Hematopoietic multipotent progenitor cell treated with erythropoietin and hydrocortisone succinate and interleukin-3 and kit ligand, for 4 days (in vitro differentiated cells): ENCODE measurements at places on chromosomes 7 and 10.

GRCh38 chr7:75993689-75994387, 557 bp downstream of the TMEM120A start:
- DNase-seq: peak; percentile 49

DNA sequence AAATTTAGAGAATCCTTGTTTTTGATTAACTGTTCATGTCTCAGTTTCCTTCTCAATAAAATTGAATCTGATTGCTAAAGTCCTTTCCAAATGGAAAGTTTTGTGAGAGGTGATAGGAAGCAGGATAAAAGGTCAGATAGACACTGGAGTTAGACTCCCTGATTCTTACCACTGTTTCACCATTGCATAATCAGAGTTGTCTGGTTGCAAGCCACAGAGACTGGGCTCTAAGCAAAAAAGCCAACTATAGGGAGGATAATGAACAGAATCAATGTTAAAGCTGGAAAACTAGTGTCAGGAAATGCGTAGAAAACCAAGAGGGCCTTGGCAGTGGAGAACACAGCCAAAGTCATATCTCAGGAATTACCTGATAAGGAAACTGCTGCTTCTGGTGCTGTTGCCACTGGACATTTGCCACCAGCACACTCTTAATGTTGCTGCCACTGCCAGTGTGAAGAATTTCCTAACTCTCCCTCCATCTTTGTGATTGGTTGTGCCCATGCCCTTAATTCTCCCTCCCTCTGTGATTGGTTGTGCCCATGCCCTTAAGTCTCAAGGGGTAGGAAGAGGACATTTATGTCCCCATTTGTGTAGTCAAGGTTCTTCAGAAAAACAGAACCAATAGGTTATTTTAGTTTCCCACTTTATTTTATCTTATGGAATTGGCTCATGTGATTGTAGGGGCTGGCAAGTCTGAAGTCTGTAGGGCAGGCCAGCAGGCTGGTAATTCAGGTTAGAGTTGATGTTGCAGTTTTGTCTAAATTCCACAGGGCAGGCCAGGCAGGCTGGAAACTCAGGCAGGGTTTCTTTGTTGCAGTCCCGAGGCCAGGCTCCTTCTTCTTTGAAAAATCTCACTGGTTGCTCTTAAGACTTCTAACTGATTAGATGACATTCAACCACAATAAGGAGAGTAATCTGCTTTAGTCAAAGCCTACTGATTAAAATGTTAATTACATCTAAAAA, 639.0 kb downstream of the REEP3 start:
- DNase-seq: no peak

DNA sequence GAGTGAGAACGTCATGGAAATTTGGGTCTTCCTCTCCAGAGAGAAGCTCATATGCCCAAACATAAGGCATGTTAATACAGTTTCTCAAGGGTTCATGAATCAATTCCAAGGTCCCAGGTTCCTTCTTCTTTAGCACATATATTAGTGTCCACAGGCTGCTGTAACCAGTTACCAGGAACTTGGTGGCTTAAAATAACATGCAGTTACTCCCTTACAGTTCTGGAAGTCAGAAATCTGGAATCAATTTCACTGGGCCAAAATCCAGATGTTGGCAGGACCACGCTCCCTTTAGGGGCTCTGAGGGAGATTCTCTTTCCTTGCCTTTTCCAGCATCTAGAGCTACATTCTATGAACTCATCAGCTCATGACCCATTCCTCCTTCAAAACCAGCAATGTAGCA, 64.8 kb downstream of the MRC1 start:
- no peak for DNase-seq

DNA sequence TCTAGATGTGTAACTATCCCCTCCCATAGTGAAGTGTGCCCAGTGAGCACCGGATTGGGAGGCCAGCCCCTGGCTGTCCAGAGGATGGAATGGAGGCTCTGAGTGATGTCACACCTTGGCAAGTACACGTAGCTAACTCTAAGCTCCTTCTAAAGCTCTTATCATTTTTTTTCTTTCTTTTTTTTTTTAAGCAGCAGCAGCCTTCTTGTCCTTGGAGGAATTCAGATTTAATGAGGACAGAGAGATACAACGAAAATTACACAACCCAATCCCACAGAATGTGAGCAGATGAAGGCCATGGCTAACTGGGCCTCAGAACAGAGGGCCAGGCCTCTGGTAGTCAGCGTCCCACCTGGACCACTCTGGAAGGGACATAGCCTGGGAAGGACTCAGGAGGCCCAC, 11.3 kb downstream of the TNS3 start:
- peak; percentile 30 for DNase-seq

GRCh38 chr10:25300073-25300472, 125.3 kb downstream of the GPR158 start:
- DNase-seq: no peak

GRCh38 chr7:130216750-130217149, 9.1 kb downstream of the SSMEM1 start:
- no peak for DNase-seq

GRCh38 chr7:24713039-24713793, 44.0 kb downstream of the GSDME start:
- DNase-seq: no peak
